ENCODE measurements at places on chromosomes 16 and 17.

GRCh38 chr16:69711115-69711740 lies 15.1 kb downstream of the NQO1 start:
- DNase-seq, result no peak

GRCh38 chr17:20118280-20118679 lies 109.1 kb downstream of the SPECC1 start:
- no peak for DNase-seq

DNA sequence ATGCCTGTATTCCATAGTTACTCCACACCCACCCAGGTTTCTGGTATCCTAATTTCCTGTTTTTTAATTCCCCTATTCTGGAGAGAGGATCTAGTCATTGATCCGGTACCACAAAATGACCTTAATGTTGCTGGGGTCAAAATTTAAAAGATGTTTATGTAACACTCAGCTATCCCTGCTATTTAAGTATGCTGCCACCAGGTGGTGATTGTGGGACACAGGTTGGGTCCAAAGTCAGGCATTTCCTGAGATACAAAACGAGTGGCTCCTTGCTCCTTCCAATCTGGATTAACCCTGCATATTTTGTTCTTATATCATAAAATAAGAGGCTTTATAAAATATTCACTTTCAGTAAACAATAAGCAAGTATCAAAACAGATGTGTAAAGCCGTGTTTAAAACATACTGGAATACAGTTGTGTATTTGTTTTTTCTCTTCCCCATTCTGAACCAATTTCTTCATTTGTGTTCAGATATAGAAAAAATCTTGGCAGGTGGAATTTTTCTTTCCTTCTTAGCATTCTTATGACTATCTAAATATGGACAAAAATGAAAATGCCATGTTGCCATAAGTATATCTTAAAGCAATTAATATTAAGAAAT lies 16.3 kb downstream of the HS3ST4 start:
- DNase-seq, result peak; percentile 46

DNA sequence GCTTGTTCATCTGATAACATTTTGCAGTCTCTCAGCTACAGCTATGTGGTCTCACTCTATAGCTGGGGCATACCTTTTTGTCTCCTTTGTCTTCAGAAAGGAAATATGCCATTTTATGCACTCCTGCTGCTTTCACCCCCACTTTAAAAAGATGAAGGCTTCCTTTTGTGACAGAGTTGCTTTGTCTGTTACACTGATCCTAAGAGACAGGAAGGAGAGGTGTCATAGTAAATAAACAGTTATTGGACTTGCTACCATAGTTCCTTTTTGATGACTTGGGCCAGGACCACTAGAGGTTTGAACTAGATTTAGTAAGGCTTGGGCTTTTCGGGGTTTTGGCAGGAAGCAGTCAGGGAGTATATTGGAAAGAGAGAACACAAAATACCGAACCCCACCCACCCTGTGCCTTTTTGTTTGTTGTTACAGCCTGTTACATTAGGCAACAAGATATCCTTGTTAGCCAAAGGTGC lies 1.8 kb upstream of the METTL9 start:
- DNase-seq, result no peak

GRCh38 chr16:4508806-4509205 lies 29.8 kb downstream of the CDIP1 start:
- DNase-seq, result no peak

DNA sequence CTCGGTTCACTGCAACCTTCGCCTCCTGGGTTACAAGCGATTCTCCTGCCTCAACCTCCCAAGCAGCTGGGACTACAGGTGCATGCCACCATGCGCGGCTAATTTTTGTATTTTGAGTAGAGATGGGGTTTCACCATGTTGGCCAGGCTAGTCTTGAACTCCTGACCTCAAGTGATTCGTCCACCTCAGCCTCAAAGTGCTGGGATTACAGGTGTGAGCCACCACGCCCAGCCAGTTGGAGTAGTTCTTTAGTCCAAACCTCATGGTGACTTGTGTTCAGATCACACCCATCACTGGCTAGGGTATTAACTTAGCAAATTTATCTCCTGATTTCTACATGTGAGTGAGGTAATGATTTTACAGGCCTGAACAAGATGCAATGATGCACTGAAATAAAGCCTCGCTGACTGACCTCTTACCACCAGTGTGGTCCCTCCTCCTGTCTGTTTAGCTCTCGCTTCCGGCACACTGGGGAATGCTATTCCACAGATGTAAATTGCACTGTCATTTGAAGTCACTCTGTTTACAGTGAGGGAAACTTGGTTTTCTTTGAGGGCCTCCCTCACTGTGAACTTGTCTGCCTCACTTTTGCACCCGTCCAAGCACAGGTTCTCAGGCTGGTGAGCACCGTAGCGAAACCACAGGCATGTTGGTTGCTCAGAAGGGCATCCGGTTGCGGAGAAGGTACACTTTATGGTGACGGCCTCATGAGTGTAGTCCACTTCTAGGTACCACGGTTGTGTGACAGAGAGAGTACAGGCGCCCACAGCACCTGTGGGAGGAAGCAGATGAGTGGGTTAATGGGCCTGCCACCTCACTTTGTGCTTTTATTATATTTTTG lies 5.5 kb downstream of the IGSF6 start:
- no peak for DNase-seq

GRCh38 chr17:80970044-80970761 lies 21.4 kb upstream of the CHMP6 start:
- DNase-seq, result peak; percentile 79

DNA sequence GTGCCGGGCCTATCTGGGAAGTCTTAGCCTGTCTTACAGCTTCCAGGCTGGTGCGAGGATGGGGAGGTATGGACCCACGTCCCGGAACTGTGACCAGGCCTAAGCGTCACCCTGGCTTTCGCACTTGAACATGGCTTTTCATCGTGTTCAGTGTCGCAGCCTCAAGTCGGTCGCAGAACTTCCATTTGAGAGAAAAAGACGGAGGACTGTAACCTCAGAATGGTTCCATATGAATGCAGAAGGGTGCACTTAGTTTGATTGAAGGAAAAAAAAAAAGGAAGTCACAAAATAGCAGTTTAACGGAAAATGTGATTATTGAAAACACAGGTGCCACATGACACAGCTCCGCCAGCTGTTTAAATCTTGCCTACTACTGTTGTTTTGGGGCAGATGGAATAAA lies 30.2 kb upstream of the JPT2 start:
- no peak for DNase-seq

DNA sequence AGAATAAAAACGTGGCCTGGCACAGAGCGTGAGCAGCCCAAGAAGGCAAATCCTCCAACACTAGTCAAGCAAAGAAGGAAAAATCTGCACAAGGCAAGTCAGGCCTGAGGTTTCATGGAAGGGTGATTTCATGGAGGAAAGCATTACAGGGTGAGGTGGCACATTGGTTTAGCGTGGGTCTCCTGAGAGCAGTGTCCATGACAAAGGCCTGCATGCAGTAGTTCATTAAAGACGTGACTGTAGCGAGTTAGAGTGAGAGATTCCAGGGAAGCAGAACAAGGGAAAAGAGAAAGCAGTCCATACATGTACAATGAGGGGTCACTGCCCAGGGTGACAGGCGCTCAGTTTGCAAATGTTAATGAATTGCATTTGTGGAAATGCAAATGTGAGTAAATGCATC lies 285.0 kb upstream of the ERCC4 start:
- DNase-seq, result no peak

DNA sequence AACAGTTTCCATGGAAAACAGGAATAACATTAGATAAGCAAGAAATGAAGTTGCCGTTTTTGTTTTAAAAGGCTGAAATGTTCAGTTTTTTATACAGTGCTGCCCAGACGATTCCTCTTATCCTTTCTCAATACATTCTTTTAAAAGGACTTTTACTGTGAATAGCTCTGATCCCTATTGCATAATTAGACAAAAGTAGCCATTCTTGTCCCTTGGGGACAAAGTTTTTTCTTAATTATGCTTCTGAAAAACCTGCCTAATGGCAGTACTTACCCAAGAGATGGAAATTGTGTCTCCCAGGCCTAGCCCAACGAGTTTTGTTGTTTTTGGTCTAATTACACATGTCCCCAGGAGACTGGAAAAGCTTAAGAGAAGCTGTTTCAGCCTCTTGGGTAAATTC lies 27.6 kb downstream of the NXPH3 start:
- DNase-seq, result no peak

DNA sequence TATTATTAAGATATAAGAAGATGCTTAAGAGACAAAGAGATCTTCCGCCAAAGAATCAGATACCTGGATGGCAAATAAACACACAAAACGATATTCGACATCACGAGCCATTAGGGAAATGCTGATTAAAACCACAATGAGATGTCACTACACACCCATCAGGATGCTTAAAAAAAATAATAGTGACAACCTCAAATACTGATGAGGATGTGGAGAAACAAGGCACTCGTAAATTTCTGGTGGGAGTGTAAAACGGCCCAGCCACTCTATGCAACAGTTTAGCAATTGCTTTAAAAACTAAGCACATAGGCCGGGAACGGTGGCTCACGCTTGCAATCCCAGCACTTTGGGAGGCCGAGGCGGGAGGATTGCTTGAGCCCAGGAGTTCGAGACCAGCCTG lies 39.4 kb downstream of the TBC1D16 start:
- no peak for DNase-seq

DNA sequence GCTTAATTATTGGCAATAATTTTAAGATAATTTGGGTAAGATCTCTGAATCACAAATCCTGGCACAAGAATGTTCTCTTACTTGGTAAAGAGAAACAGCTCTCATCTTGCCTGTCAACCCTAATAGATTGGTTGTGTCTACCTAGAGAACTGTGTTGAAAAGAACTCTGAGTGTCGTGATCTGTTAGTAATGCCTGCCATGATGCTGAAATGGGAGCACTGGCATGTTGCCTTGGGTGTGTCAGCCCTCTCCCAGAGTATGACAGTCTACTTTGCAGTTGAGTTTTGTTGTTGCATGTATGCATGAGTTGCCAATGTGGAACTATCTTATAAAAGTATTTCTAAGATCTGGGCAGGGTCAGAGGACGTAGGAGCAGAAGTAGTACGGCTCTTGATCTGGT lies 221.4 kb downstream of the MAF start:
- no peak for DNase-seq

DNA sequence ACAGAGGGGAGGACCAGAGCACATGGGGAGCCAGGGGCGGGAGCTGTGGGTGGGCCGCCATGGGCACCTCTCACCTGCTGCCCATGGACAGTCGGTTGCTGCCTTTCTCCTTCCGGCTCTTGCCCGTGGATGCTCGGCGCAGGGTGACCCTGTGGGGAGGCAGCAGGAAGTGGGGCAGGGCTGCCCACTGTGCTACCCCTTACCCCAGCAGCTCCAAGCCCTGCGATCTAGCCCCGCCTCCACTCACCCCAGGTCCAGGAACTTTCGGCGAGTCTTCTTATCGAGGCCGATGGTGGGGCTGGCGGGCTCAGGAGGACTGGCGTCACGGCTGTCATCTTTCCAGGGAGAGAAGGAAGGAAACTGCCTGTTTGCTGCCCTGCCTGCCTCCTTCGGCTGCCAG lies 14.2 kb downstream of the SAMD14 start:
- DNase-seq, result no peak

GRCh38 chr17:8162233-8162996 lies at the start of gene VAMP2:
TSS of gene VAMP2 (minus strand) at chr17:8162948. CDS start at chr17:8162879, 69 bp downstream.
- DNase-seq, result peak; percentile 92

DNA sequence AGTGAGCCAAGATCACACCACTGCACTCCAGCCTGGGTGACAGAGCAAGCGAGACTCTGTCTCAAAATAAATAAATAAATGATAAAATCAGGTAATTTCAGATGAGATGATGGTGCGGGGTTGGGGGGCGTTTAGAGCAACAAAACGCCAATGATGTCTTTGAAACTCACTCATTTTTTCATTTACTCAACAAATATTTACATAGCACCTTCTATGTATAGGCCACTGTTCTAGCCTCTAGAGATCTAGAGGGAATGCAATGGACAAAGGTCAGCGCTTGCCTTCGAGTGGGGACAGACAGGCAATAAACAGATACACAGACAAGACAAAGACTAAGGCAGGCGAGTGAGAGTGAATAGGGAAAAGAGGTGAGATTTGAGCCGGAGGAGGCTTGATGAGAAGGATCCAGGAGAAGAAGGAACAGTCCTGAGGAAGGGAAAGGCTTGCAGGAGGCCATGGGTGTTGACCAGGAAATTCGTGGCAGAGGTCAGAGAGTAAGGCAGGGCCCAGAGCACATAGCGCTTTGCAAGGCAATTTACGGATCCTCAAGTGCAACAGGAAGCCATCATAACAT lies 14.1 kb downstream of the ALDH3A1 start:
- peak; percentile 79 for DNase-seq

DNA sequence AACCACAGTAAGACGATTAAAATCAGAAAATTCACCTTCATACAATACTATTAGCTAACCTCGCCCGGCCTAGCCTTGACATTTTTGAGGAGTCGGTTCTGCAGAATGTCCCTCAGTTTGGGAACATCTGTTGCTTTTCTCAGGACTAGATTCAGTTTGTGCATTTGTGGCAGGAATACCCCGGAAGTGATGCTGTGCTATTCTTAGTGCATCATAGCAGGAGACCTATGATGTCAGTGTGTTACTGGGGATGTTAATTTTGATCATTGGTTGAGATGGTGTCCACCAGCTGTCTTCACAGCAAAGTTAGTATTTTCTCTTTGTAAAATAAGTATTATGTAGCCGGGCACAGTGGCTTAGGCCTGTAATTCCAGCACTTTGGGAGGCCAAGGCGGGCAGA lies 21.5 kb upstream of the HELZ start:
- DNase-seq, result no peak

GRCh38 chr16:22887445-22887844 lies 73.5 kb downstream of the HS3ST2 start:
- peak; percentile 93 for DNase-seq

DNA sequence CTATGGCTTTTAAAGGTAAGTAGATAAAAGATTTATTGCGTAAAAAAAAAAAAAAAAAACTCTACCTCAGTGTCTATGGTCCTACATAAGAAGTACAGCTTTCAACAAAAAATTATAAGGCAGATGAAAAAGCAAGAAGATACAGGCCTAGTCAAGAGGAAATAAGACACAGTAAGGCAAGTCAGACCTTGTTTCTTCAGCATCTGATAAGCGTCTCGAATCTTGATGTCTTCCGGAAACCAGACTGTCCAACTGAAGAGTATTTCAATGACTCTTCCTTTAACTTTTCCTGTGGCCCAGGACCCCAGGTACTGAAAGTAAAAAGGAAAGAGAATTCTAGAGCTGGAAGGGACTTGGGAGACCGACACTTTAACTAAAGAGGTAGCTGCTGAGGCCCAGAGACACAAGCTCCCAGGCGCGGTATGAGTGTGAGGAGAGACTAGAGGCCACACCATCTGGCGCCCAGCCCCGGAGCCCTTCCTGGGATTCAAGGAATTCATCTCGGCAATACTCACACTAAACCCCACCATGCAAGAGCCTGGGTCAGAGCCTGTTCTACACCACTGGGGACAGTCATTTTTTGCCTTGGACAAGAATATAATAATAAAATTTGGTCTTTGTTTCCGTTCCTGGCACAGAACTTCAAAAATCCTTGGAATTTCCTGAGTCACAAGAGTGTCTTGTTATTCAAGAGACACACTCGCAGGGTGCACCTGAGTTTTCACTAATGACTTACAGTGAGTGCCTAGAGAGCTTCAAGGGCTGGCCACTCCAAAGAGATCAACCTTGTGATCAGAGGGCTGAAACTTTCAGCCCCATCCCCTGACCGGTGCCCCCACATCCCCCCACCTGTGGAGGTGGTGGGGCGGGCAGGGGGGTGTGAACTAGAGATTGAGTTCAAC lies 18.6 kb downstream of the GGA2 start:
- DNase-seq, result no peak

Data from DMS53 (cell line).